ENCODE measurements at places on chromosomes 11 and 22.

DNA sequence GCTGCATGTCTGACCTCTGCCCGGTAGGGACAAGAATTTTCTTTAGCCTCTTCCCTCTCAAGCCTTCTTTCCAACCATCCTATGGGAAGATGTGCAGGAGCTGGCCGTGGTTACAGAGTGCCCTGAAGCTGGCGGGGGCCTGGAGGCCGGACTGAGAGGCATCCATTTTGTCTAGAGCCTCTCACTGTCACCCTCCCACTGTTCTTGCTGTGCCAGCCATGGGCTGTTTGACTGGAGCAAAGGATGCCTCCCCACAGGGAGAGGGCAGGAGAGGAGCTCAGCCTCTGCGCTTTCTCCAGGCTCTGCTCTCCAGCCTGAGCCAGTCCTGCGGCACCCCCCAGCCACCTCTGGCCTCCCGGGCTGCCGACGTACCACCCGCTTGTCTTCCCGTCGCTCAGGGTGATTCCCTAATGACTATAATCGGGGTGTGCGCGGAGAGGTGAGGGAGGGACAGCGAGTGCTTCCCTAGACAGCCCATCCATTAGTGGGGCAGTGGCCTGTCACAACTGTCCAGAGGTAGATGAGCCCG is 123.8 kb downstream of the NECTIN1 start:
- DNase-seq: no peak

DNA sequence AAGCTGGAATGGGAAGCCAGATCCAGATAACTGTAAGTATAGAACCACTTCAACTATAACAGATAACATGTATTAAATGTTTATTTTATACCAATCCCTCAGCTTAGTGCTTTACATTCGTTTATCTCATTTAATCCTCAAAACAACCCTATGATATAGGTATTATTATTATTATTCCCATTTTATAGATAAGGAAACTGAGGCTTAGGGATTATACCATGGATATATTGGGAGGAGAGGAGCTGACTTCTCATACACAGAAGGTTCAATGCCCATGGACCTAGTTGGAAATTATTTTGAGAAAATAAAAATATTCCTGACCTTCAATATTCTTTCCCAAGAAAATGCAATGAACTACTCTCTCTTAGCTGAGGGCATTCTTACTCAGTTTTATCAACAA is 140.4 kb upstream of the C11orf58 start:
- no peak for DNase-seq

DNA sequence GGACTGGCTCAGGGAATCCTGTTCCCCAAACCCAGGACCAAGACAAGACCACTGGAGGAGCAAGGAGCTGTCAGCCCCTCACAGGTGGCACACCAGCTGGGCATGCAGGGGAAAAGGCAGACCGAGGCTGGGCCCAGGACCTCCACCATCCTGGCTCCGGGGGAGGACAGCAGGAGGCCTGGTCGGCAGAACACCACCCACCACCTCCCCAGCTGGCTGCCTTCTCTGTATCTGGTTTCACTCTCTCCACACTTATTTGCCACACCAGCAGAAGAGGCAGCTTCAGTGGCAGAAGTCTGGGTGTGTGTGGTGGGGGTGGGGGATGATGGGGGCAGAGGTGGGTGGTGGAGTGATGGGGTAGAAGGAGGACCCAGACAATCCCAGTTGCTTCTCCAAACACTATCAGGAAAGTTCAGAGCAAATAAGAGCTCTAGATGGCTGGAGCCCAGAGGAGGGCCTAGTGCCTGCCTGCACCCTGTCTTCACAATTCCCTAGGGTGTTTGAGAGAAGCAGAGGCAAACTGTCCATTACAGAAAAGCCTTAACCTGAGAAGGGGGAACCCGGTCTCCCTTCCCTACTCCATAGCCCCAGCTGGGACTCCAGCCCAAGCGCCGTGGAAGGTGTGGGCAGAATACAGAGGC is 51.9 kb upstream of the CDON start:
- DNase-seq: no peak

DNA sequence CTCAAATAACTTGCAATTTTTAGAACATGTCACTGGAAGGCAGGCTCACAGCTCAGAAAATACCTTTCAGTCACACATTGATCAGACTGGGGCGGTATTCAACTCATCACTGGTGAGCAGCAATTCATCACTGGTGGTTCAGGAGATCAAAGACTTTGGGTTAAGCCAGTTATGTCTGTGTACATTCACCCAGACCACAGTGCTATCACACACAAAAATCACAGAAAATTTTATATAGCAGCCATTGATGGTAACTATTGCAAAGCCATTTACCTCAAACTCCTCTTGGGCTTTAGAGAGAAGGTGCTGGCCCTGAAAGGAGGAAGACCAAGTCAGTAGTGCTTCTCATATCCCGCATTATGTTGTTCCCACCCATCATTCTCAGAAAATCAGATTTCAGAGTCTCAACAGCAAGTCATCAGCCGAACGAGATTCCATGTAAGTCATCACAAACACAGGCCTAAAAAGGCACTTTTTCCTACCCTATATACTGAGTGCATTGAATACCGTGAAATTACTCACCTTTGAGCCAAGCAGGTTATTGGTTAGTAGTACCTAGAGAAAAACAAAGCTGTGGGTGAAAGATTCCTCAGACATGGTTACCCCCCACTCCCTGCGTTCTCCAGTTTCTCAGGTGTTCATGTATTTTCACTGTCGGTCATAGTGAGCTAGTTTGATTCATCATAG is 14.0 kb upstream of the WDR74 start:
- DNase-seq: no peak

- no peak for DNase-seq
Measured at GRCh38 chr11:63240791-63241379, 2.5 kb downstream of the SLC22A25 start.

DNA sequence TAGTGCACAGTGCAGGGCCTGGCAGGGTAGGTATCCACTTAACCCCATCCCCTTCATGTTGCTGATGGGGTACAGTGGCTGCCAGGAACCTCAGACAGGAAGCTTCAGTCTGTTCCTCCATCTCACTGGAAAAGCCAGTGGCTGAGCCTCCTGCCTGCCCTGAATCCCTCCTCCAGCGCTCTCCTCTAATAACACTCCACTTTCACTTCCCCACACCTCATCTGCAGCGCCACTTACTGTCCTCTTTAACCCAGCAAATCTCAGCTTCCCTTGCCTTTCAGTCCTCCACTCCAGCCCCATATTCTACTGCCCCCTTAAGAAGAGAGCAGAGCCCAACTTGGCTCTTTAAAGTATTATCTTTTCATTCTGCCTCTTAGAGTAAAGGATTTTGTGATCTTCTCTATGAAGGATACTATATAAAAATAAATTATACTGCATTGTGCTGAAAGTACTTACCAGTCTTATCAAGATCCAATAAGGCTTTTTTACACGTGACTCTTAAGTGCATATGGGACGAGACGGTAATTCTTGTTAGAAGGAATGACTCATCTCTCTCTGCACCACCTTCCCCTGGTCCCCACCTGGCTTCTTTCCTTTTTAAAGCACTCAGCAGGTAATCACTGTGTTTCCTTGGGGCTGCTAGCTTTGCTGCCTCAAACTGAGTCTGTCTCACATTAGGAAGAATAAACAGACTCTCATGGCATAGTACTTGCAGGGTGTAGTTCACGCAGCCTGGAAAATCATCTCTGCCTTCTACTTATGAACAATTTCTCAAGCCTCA is 238.0 kb upstream of the NARS2 start:
- DNase-seq: no peak

GRCh38 chr11:101717619-101718018 is 133.8 kb upstream of the TRPC6 start:
- no peak for DNase-seq

DNA sequence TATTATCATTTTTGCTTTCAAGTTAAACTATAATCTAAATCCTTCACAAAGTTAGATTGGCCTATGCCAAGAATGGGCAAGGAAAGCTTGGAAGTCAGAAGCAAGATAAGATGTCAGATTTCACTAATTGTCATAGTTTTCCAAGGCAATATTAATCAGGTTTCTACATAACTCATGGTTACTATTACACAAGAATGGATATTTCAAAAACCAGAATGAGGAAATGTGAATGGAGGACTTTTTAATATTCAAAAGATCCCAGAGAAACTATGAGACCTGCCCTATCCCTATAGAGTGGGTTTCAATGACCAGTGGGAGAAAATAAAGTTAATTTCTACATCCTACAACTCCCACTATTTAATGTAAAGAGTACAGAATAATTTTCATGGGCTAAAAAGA is 203.2 kb downstream of the CASP12 start:
- no peak for DNase-seq

DNA sequence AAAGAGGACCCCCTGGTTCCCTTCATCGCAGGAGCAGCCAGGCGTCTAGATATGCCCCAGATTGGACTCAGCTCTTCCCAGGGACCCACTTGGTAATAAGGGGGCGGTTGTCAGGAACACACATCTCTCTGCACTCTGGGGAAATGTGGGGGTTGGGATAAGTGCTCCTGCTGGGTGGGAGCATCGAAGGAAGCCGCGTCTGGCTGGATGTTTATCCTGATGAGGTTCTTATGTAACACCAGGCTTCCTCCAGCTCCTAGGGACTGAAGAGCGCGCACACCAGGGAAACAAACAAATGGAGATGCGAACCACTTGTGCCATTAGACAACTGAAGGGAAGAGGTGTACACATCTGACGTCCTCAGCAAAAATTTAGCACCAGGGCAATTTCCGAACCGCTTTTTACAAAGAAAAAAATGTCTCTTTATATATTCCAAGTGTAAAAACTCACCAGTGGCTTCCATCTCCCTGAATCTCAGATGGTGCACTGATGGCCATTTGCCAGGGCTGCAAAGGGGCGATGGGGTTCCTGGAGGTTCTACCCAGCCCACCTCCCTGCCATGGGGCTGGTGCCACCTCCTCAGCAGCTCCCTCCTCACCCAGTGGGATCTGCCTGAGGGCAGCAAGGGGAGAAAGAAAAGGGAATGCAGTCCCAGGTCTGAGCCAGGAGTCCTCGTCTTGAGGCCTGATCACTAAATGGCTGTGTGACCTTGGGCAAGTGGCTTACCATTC is 89.4 kb downstream of the PKNOX2 start:
- DNase-seq: no peak

GRCh38 chr11:1694064-1694845 is 2.7 kb upstream of the KRTAP5-6 start:
- DNase-seq: peak; percentile 24

DNA sequence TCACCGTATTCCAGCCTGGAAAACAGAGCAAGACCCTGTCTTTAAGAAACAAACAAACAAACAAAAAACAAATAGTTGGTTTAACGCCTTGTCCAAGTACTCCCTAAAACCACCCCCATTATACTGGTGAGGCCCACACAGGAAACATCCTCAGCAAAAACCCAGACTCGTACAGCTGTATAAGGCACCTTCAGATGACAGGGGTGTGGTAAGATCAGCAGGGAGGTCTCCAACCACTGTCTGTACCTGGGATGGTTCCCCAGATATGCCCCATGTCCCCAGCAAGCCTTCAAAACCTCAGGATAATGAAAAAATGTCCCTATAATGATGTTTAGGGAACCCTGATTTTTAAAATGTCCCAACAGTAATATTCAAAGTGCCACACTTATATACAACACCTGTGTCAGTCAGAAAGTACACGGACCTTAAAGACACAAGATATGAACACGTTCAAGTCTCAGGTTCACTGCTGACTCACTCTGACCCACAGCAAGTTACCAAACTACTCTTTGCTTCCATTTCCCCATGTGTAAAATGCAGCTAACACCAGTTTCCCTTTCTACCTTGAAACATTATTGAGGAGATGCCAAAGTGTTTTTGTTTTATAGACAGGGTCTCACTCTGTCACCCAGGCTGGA is 9.3 kb downstream of the SF3A1 start:
- DNase-seq: no peak

- no peak for DNase-seq
Measured at GRCh38 chr11:76627606-76628005, 42.9 kb downstream of the LRRC32 start.

- no peak for DNase-seq
Measured at GRCh38 chr11:133660202-133660568, 127.9 kb upstream of the OPCML start.

DNA sequence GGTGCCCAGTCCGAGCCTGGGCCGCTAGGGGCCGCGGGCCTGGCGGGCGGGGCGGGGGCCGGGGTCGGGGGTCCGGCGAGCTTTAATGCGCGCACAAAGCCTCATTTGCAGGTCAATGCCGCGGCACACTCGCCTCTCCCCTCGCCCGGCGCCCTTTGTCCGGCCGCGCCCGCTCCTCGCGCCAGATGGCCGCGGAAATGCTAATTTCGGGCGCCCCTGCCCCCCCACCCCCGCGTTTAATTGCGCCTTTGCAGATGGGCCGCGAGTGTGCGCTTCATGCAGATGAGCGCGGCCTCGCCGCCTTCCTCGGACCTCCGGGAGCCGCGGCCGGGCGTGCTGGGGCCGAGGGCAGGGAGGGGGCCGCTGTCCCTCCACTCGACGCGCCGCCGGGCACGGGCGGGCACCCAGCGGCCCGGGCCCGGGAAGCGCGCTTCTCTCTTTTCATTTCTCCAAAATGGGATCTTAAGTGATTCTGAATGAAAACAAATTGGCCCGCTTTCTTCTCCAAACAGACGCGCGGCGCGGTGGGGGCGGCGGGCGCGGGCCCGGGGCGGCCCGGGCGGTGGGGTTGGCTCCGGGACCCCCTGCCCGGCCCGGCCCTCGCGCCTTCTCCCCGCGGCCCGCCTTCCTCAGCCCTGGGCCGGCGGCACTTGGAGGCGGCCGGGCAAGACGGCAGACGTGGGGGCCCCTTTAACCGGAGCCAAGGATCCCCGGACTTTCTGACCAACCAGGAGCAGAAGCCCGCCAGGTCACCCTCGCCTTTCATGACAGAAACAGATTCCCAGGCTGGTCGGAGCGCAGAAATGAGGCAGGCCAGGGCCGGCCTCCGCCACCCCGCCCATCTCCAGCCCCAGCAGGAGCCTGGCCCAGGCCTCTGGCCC is 22.9 kb downstream of the CDKN1C start:
- DNase-seq: no peak

DNA sequence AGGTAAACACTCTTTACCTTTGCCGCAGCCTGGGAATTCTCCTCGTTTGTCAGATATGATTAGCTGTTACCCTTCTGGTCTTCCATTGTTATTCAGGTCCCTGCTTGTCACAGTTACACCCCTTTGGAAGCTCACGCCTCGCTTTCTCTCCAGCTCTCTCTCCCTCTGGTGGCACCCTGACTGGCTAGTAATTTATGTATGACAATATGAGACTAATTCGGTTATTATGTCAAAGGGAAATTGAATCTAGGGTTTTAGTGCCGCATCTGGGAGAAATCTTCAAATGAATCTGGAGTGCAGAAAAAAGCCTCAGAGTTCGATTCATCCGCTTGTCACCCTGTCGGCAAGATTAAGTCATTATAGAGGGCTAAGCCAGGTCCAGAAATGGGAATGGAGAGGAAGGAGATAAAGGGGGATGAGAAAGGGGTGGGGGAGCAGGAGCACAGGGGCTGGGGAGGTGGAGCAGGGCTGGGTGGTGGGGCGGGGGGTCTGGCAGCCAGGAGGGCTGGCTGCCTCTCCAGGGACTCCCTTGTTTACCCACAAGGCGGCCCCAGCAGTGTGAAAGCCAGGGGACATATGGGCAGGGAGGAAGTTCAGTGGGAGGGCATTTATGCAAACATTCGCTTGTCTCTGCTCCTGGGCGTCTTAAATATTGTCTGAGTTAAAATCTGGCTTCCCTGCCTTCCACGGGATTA is 179.0 kb upstream of the NECTIN1 start:
- DNase-seq: peak; percentile 78
